ENCODE measurements at places on chromosomes 7 and 10. TPM values are rescaled to one million over a fixed set of nuclear protein-coding genes. Genes with fewer than 3 reads are reported as not detected.

TMEM270 gene
- total RNA-seq, result 0.93 TPM

SPDYE16 gene
- total RNA-seq, result 0.08 TPM

ZNF488 gene
- 0.15 TPM for total RNA-seq

ATOH7 gene
- total RNA-seq, result 0.23 TPM

LIPF gene
- total RNA-seq, result not detected

Measured in A375 (cell line).